Fibroblast of pulmonary artery (primary cell): ENCODE measurements at places on chromosomes 2 and 18.

- DNase-seq = peak; percentile 26
Measured at GRCh38 chr2:17754773-17755425, 961 bp downstream of the GEN1 start.

GRCh38 chr2:48860380-48860779 is 104.9 kb upstream of the LHCGR start:
- no peak for DNase-seq

GRCh38 chr2:239721991-239722759 is 303.0 kb downstream of the NDUFA10 start:
- DNase-seq = no peak

DNA sequence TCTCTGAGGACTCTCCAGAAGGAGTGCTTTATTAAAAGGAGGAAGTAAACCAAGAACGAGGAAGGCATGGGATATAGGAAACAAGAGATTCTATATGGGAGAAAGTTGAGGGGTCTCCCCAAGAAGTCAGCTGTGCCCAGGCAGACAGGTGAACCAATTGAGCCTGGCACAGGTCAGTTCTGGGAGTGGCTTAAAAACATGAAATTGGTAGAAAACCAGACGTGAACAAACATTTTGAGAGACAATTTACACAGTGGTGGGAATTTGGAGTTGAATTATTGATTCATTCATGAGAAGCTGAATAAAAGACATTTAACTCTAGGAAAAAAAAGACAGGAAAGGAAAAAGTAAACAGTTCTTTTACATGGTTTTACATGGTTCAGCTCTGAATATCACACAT is 16.4 kb downstream of the PLEKHH2 start:
- DNase-seq = no peak

DNA sequence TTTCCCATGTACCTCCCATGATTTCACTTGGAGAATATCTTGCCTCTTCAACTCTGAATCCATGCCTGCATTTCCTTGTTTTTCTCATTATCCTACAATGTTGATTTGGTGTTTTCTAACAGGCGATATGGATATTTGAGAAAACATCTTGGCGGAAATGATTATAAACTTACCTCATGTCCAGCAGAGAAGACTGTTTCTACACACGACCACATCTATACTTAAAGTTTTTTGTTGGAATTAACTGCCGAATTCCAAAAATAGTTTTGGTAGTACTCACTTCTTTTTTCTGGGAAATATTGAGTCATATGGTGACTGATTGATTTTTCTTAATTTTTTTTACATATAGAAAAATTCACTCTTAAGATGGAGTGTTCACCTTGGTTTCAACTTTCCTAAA is 41.4 kb upstream of the TMEFF2 start:
- DNase-seq = peak; percentile 47

GRCh38 chr2:128378231-128379020 is 59.8 kb upstream of the HS6ST1 start:
- no peak for DNase-seq

DNA sequence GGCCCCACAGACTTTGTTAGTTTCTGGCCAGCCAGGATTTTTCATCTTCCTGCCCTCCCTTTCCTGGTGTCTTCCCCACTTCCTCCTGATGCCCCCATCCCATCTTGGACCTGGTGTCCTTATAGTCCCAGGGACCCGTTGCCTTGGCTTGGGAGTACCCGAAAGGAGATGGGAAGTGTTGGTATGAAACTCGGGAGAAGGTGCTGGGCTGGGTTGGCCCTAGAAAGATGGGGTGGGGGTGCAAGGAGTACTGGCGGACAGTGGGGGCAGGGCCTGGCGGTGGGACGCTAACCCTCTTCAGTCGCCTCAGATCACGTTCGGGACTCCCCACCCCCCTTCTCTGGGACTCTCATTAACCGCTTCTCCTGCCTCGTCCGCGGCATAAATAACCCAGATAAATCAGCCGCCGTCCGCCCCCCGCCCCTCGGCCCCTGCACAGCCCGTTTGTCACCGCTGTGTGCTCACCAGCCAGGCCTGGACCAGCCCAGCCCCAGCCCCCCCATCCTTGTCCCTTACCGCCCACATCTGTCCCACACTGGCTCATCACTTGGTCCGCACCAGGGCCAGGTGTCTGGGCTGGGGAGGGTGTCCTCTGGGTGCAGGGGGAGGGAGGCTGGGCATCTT is 3.7 kb upstream of the ASIC4 start:
- no peak for DNase-seq

DNA sequence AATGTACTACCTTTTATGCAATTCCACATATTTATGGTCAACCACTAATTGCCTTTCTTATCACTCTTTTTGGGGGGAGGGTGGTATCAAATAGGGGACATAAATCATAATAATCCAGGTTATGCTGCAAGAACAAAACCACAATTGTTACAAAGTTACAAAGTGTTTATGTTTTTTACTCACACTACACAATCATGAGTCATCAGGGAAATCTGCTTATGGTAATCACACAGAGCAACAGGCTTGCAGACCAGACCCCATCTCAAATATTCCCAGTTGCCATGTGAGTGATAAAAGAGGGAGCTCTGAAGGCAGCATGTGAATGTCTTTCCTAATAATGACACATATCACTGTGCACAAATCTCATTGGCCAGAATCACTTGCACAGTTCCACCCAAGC is 304.7 kb upstream of the TMEFF2 start:
- DNase-seq = peak; percentile 61

GRCh38 chr2:122340246-122340645 is 584.8 kb downstream of the TSN start:
- no peak for DNase-seq

DNA sequence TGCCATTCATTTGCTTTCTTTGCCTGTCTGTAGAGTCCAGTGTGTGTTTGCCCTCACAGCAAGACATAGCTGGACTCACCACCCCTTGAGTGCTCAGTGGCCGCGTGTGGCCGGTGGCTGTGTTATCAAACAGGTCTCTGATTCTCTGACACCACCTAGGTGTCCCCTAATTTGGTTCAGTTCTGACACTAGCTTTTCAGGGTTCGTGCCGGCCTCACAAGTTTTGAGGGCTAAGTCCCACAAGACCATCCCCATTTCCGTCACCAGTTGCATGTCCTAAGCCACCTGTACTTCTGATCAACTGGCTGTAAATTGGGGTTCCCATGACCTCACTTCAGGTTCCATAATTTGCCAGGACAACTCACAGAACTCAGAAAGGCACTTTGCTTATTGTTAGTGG is 23.5 kb downstream of the NCK2 start:
- DNase-seq = no peak

DNA sequence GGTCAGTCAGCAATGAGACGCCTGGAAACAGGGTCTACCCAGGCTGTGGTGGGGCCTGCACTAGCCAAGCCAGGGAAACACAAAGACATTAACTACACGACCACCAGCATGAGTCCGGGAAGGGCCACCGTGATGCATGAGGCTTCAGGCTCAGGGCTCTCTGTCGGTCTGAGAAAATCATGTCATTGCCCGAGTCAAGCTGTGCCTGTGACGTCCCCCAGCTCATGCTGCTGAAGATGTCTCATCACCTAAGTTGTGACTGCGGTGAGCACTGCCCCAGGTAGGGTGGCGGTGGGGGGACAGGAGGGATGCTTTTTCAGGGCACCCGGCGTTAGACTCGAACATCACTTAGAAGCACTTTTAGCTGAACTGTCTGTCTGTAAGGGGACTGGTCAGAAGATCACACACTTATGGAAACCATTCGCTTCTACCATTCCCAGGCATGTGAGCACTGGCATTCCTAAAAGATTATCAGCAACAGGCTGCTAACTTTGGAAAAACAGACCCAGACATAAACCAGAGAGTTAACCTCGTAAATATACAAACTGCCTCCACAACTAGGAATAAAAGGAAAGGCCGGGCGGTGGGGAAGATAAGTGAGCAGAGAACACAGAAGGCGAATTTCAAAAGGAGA is 234.5 kb downstream of the HDAC4 start:
- no peak for DNase-seq

DNA sequence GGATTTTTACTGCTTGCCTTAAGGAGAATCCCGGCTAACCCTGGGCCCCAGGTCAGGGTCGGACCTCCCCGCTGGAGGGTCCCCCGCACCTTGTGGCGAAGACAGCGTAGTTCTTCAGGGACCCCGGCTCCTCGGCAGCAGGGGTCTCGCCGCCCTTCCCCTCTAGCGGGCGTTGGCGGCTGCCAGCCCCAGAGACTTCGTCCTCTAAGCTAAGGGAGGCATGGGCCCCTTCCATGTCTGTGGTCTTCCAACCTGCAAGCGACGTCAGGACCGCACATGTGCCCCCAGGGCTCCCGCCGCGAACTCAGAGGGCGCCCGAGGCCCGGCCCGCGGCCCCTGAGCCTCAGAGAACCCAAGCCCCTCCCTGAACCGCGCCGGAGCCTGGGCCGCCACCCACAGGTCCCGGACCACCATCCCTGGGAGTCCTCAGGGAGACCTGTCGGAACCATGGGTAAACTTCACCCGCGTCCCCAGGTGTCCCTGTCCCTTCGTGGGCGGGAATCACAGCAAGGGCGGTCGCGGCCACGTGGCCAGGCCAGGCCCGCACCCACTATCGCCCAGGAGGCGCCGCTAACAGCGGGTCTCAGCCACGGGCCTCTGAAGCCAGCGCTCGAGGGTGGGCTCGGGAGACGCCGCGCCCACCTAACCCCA is 562 bp downstream of the ANKMY1 start:
- no peak for DNase-seq

- DNase-seq = no peak
Measured at GRCh38 chr2:97932975-97933662, 62.6 kb downstream of the TMEM131 start.

DNA sequence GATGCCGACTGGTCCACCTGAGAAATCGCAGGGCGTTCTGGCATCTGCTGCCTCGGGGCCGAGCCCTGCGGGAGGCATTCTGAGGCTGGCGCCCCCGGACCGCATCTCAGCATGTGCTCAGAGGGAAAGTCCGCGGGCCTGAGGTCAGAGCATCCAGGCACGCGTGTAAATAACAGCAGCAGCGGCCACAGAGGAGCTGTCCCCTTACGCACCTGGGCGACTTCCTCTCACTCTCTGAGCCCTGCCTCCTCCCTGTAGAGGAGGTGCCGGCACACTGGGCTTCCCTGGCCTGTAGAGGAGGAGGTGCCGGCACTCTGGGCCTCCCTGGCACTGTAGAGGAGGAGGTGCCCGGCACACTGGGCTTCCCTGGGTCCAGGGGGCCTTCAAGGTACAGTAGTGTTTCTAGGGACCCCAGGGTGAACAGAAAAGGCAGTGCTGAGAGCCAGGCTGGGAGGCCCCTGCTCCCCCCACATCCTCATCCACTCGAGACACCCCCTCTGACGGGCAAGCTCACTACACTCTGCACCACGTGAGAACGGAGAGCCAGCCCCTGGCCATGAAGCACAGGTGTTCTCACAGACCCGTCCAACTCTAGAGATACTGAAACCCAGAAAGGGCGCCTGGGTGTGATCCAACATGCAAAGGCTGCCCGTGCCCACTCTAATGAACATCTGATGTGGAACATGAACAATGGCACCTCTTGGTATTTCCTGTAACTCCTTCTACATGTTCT is 263.5 kb downstream of the HDAC4 start:
- DNase-seq = no peak

DNA sequence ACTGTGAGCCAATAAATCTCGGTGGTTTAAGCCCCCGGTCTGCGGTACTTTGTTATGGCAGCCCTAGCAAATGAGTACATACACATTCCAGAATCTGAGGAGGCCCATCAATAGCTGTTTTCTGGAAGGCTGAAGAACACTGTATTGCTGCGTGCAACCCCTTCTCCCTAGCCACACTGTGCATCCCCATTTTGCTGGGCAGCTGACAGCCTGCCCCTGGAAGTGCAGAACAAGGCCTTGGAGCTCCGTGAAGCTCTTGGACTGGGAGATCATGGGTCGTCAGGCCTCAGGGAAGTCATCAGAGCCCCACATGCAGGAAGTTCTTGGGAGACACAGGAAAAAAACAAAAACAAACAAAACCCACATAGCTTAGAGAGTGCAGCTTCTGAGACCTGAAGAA is 90.6 kb upstream of the ST6GAL2 start:
- DNase-seq = no peak

- DNase-seq = peak; percentile 64
Measured at GRCh38 chr2:124283096-124283495, 258.0 kb downstream of the CNTNAP5 start.

DNA sequence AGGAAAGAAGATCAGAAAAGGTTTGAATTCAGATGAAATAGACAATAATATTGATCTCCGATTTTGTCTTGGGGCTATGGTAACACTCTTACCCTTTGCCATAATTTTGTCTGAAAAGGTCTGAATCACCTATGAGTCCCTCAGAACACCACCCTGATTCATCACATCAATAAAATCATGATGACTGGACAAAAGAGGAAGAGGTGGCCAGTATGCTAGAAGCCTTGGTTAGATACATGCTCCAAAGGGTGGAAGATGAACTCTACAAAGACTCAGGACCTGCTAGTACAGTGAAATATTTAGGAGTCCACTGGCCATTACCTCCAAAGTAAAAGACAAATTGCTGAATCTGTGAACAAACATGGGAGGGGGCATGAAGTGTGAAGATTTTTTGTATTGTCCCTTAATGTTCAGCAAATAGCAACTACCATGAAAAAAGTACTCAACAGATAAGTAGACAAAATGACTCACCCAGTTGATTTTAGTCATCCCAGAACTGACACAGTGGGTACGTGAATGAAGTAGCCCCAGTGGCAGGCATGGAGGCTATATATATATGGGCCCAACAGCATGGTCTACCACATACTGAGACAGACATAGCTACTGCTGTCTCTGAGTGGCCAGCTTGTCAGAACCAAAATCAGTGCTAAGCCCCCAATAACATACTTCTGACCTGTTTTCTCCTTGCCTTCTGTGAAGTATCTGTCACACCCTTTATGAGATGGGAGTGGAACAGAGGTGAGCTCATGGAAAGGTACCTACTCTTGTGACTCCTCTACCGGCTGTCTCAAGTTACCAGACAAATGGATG is 36.5 kb upstream of the GLS start:
- DNase-seq = no peak

DNA sequence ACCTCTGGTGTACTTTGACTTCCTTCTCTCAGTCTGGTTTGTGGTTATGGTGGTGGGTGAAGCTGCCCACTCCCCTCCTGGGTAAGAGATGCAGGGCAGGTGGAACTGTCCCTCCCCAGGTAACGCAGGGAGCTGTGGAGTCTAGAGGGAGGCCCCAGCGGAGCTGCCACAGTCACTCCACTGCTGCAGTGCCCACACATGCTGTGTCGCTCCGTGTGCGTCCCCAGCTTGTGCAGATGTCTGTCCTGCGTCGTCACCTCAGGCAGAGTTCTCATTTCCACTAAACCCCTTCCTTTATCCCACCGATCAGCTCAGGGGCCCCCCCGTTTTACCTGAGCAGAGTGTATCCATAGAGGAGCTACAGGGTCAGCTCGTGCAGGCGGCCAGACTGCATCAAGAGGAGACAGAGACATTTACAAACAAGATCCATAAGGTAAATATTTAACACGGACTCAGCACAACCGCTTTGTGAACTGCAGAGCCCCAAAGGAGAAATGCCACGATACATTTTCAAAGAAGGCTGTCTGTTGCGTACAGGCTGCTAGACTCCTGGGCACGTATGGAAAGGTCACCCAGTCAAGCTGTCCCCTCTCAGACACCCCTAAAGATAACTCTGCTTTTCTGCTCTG is 87.4 kb downstream of the MTCL1 start:
- no peak for DNase-seq

DNA sequence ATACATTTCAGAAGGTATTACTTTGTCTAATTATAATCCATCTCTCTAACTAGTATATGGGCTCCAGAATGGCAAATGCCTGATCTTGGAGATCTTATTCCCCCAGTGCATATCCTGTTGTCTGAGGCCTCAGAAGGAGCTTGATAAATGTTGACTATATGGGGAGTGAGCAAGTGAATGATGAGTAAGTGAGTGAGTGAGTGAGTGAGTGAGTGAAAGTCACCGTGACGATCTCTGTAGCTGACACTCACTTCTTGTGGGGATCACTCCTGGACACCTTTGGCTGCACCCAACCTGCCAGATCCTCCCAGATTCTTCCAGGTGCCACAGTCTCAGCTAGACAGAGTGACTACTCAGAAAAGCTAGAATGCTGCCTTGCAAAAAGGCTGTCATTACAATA is 2.8 kb downstream of the XDH start:
- DNase-seq = no peak
